H7 (cell line): ENCODE measurements at places on chromosomes 2 and 18. TPM values are rescaled to one million over a fixed set of nuclear protein-coding genes. Genes with fewer than 3 reads are reported as not detected.
A peak's percentile ranks its signal among the peaks of the same experiment; 100 is the strongest.

- no peak for DNase-seq
Observed at GRCh38 chr2:238897122-238897880, 49.4 kb downstream of the TWIST2 start.

- peak; percentile 98 for DNase-seq
Observed at GRCh38 chr2:63050334-63051041, at the start of gene OTX1. TSS of gene OTX1 (plus strand) at chr2:63050830. CDS start at chr2:63052991, 2,161 bp downstream.

- DNase-seq, result no peak
Observed at GRCh38 chr2:30184035-30184434, 37.2 kb downstream of the YPEL5 start.

The CHMP1B gene
- total RNA-seq, result 22.6 and 30.4 TPM in 2 replicates

DNA sequence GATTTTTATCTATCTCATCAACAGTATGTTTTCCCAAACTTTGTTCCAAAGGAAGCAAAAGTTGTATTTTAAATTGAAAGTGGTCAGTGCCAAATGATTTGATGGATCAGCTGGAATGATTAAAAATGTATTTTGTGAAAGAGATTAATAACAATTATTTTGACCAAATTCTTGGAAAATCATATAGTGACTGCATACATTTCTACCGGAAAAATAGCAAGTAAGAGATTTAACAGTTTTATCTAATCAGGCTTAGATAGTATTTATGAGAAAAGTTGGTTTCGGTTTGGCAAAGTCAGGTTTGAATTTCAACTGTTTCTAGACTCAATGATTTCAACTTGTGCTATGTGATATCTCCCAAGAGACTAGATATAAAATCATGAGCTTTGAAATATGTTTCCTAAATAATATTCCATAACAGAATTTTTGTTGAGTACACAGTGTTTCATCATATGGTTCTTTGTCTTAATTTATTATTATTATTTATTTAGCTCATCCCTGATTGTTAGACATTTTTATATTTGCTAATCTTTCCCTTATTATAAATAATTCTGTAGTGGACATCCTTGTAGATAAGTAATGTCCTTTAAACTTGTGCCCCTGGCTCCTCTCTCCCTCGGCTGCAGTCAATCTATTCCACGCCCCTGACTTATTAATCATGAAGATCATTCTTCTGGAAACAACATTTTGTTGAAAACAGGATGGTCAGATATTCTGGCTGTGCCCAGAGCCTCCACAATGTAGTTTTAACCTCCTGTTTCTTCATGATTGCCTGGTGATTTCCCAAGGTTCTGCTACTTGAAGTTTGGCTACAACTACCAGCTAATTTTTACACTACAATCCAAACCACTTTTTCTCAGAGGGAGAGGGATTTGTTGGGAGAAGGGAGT lies 520.7 kb upstream of the TCF4 start:
- no peak for DNase-seq

- no peak for DNase-seq
Observed at GRCh38 chr18:24386681-24387080, 10.9 kb downstream of the OSBPL1A start.

DNA sequence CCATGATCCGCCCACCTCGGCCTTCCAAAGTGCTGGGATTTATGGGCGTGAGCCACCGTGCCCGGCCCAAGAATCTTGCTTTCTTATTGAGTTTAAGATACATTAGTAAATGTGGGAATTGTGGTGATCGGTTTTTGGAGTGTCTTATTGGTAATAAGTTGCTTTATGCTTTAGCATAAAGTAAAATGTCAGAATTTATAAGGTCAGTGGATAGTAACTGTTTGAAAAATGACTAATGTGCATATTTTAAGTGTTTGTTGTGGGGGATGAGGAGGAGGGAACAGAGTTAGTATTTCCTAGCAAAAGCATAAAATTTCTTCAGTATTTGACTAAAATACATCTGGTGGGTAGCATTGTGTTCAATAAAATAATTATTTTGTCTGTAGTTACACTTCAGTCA lies 77.4 kb downstream of the SLC39A10 start:
- DNase-seq, result no peak

DNA sequence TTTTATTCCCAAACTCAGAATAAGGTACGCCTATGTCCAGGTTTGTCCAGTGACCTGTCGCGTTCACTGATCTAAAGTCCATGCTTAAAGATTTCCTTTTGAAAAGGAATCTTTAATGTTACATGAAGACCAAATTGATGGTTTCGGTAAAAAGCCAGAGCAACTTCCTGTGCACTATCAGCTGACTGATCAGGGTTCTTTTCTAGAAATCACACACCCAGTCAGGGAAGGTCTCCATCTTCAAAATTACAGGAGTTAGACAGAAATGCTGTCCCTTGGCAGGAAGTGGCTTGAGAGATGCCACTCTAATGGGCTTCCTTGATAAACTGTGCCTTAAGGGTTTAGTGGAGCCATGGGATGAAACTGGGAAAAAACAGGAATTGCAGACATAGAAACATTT lies 14.7 kb upstream of the ARHGAP25 start:
- no peak for DNase-seq

DNA sequence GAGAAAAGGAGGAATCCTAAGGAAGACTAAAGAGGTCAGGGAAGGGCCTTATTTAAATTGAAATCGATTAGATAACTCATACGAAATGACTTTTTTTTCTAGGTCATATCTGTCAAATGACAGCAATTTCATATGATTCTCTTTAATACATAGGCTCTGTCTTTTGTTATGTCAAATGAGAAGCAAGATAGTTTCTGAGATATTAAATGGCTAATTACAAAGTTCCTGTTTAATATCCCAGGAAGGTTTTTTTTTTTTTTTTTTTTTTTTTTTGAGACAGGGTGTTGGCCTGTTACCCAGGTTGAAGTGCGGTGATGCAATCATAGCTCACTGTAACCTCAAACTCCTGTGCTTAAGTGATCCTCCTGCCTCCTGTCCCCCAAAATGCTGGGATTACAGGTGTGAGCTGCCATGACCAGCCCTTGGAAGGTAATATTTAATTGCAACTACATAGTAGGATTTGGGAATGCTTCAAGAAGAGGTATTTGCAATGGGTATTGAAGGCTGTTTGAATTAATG lies 48.0 kb upstream of the RMND5A start:
- no peak for DNase-seq

GRCh38 chr2:231674587-231675338 lies 33.6 kb upstream of the PTMA start:
- DNase-seq, result peak; percentile 93

GRCh38 chr2:220191737-220192136 lies 564.3 kb downstream of the SLC4A3 start:
- no peak for DNase-seq

- no peak for DNase-seq
Observed at GRCh38 chr2:165621086-165621560, 151.6 kb downstream of the CSRNP3 start.

DNA sequence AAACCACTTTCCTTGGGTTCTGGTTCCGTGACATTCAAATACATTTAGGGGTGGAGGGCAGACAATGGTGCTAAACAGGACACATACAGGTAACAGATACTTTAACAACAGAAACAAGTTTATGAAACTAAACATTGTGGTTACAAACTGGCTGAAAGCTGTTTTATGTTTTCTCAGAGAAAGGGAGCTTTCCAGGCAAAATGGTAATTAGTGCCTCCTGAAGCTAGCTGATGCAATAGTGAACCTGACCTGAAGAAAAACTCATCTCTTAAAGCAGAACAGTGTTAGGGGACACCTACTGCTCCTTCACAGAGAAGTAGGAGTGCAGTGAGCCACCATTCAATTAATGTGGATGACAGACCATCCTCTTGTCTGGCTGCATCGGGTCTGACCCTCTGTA lies 138.9 kb downstream of the CCDC148 start:
- DNase-seq, result peak; percentile 4
